ENCODE measurements at places on chromosomes 12 and 14.

- DNase-seq = no peak
Measured at GRCh38 chr12:121578230-121579189, 2.3 kb downstream of the KDM2B start.

DNA sequence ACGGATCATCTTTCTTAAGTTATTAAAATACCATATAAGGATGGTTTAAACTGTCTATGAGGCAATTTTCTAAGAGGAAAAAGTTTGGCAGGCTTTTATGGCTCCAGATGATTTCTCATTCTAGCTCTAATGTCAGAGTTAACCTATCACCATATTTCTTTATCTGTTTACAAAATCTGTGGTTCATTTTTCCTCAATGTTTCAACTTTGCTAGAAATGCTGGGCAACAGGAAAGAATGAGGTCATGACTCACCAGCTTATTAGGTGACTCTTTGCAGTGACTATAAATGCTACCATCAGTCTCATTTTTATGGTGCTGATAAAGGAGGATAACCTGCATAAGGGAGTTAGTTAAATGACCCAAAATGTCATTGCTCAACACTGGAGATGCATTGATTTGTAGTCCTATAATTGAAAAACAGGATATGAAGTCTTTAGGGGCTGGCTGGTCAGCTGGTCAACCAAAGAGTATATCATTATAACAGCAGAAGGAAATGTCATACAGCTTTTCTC, 45.3 kb upstream of the RAP1B start:
- no peak for DNase-seq

DNA sequence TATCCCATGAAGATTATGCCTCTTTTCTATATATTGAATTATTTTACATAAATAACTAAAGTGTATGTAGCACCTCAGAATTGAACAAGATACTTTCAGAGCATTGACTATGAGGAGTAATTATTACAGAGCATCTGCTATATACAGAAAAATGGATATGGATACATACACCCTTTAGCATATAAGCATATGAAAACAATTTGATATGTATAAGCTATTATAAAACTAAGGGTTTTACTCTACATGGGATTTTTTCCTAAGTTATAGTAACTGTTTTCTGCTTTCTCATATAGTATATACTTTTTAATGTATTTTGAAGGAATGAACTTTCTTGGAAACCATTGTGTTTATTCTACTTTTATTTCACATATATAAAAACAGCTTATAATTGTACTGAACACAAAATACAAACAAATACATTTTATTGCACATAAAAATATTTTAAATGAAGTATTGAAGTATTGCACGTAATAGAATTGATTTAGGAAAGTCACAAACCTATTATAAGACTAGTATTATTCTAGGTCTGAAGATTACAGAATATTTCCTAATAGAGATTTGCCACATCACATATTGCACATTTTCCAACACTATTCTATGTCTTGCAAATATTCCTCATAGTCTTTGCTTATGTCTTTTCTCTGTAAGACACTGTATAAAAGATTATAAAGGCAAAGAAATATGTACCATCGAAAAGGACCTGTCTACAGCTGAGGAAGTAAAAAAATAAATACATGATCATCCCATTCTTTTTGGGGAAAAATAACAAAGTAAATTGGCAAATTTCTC, 8.4 kb downstream of the CD69 start:
- DNase-seq = no peak

DNA sequence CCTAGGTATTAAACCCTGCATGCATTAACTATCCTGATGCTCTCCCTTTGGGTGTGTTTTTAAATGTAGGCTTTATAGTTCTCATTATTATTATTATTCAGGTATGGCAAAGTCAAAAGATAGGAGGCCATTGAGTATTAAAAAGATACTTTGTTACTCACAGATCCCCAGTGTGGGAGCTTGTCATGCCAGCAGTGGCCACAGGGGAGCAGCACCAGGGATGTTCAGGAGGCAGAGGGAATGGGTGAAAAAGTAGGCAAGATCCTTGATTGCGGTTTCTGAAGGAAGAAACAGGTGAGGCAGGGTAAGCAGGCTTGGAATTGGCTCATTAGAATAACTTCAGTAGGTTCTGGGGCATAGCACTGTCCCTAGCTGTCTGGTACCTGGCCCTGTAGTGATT, 382.2 kb downstream of the MED13L start:
- no peak for DNase-seq

- no peak for DNase-seq
Measured at GRCh38 chr14:32197919-32198318, 3.9 kb upstream of the RNU6-7 start.

- no peak for DNase-seq
Measured at GRCh38 chr14:64235652-64236640, 58.2 kb downstream of the ESR2 start.

DNA sequence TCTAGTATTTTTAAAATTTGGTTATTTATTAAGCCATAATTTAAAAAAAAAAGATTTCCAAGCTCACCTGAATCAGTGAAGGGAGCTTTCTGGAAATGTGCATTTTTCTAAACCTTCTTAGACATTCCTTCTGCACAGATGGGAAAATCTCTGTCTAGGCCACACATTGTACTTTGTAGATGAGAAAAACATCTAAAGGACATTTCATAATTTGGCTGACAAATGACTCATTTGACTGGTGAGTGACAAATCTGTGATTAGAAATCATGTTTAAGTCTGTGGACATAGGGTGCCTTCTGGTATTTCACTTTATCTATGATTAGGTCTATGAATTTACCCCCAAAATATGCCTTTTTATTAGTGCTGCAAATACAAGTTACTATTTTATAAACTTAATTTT, 1044.9 kb upstream of the FLRT2 start:
- no peak for DNase-seq

GRCh38 chr14:101498526-101498860, 62.8 kb upstream of the DIO3 start:
- no peak for DNase-seq

GRCh38 chr12:130800312-130800711, 38.7 kb downstream of the STX2 start:
- no peak for DNase-seq

DNA sequence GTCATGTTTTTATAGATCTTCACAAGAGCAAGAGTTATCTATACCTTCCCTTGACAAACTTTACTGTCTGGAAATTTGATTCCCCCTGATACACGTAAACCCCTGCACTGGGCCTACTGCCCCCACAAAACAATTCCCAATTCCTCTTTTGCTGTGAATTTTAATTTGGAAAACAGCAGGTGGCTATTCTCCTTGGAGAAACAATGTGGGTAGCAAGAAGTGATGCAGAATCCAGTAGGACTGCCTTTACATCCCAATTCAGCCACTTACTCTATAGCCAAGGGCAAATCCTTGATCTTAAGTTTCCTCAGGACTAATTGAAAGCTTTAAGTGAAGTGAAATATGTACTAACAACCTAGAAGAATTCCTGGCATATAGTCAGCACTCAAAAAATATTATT, 129.3 kb downstream of the ACSS3 start:
- no peak for DNase-seq

DNA sequence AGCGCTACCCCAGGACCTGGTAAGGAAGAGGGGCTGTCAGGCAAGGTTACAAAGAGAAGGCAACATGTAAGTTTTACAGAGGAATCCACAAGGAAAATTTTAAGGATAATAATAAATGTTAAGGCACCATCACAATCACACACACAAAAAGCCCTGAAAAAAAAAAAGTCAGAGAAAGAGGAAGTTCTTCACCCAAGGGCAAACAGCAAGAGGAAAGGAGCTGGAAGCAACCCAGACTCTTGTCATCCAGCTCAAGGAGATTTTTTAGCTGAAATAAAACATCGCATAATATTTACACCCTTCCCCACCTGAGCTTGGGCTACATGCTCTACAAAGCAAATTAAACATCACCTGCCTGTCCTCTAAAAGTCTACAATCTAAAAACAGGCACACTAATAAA, 9.5 kb downstream of the SPTB start:
- no peak for DNase-seq

Measured in DMS 273 treated with DMSO at 0.1 percent for 48 hours (cell line).